ENCODE measurements at places on chromosomes 7 and 10.

- DNase-seq = peak; percentile 77
Observed at GRCh38 chr7:150974468-150975391, 3.4 kb downstream of the KCNH2 start.

GRCh38 chr7:102313997-102314780, 27.5 kb downstream of the SH2B2 start:
- DNase-seq = no peak

GRCh38 chr10:66717231-66717981, 208.4 kb upstream of the LRRTM3 start:
- DNase-seq = no peak

DNA sequence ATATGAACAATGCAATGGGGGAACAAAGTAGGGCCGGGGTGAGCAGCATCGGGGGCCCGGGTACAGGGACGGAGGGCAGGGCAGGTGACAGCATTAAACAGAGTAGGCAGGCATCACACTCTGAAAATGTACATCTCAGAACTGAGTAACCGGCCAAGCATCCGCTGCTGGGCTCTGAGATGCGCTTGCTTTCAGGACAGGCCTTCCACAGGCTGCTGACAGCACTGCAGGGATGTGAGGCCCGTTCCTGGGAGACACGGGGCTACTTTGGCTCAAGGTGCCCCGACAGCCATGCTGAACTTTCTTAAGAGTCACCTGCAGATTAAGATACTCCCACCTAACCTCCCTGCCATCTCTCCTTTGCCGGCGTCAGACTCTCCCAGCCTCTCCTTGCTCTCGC, 64.3 kb upstream of the FGFR2 start:
- no peak for DNase-seq

DNA sequence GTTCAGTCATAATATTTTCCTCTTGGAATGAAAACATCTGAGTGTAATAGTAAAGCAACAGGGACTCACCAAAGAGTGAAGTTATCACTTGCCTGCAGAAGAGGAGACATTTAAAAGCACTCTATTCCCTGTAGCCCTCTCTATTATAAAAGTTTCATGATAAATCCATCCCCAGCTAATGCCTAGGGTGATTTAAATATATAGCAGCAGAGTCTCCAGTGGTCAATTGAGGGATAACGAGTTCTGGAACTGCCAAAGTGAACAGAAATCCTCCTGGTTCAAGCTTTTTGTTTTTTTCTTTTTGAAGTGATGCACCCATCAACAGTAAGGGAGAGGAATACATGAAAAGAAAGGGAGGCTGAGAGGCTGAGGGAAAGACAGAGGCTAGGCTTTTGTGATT, 87.3 kb downstream of the EVX1 start:
- DNase-seq = no peak

DNA sequence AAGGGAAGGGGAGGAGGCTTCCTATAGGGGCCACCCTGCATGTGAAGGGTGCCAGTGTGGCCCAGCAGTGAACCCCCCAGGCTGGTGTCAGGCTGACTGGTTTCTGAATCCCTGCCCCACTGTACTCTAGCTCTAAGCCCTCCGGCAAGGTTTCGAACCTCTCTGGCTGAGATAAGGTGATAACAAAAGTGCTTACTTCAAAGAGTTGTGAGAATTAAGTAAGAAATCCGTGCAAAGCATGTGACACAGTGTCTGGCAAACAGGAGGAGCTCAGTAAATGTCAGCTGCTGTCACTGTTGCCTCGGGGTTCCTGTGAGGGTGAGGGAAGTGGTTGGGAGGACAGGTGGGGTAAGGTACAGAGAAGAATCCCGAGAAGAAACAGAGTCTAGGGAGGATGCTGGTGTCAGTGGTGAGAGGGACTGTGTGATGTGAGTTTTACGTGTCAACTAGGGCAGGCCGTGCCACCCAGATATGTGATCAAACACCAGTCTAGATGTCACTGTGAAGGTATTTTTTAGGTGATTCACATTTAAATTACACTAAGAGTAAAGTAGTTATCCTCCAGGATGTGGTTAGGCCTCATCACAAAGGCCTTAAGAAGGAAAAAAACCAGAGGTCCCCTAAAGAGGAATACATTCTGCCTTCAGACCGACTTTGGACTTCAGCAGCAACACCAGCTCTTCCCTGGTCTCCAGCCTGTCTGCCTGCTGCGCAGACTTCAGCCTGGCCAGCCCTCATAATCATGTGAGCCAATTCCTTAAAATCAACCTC, 64.4 kb downstream of the BPGM start:
- peak; percentile 31 for DNase-seq

DNA sequence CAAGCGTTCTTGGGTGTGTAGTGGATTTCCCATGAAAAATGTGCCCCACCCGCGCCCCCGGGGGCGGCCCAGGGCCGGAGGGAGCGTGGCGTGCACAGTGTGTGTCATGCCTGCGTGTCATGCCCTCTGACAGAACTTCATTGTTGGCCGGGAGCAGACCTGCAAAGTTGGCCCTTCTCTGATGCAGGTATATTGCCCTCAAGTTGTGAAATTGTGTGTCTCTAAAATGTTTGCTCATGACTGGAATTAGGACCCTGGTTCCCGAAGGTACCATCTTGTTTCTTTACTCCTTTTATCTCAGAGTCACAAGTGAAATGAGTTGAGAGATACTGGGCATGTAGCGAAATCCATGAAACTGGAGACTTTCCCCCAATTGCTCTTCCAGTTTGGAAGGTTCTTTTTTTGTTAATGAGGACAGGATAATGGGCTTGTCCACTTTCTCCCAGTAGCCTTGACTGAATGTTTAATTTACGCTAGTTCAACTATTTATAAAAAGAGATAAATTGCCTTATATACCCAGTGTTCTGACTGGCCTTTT, 26.2 kb downstream of the ADK start:
- DNase-seq = no peak

DNA sequence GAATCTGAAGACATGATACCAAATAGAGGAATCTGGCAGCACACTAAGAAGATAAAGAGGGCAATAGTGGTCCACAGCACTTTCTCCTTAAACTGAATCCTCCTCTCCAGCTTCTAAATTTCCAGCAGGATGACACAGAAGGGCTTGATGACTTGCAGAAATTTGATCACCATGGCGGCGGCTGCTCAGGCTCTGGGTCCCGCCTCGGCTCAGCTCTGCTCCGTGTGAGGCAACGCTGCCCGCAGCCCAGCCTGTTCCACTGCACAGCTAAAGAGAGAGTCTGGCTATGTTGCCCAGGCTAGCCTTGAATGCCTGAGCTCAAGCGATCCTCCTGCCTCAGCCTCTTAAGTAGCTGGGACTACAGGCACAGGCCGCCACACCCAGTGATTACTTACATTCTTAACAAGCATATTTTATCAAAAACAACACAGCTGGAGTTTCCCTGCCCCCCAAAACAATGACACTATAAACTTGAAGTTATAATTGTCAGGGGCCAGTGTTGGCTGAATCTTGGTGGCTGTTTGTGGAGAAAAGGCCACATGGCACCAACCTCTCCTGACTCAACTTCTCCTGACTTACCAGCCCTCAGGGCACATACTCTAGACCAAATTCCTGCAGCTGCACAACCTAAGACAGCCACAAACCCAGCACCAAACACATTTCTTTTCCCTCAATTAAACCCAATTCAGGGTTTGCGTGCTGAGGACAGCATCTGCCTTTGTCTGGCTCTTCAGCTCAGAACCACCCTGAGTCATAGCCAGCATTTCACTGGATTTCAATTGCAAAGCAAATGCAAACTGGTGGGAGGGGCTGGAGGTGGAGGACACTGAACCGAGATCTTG, 11.6 kb upstream of the TNPO3 start:
- DNase-seq = no peak

DNA sequence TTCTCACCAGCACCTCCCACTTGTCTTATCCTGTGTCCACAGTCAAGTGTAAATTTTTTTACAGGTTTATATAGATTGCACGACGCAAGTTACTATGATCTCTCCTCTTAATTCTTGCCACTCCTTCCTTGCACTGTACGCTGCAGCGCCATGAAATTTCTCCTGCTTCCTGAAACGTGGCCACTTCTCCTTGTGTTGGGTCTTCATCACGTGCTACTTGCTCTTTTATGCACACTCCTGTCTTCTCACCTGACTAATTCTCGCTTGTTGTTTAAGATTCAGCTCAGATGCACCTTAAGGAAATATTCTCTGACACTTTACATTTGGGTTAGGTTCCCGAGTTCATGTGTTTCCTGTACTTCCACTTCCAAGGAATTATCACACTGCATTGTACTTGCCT, 76.5 kb upstream of the ODAD2 start:
- DNase-seq = no peak

GRCh38 chr7:128947854-128948253, 10.1 kb downstream of the IRF5 start:
- DNase-seq = no peak

DNA sequence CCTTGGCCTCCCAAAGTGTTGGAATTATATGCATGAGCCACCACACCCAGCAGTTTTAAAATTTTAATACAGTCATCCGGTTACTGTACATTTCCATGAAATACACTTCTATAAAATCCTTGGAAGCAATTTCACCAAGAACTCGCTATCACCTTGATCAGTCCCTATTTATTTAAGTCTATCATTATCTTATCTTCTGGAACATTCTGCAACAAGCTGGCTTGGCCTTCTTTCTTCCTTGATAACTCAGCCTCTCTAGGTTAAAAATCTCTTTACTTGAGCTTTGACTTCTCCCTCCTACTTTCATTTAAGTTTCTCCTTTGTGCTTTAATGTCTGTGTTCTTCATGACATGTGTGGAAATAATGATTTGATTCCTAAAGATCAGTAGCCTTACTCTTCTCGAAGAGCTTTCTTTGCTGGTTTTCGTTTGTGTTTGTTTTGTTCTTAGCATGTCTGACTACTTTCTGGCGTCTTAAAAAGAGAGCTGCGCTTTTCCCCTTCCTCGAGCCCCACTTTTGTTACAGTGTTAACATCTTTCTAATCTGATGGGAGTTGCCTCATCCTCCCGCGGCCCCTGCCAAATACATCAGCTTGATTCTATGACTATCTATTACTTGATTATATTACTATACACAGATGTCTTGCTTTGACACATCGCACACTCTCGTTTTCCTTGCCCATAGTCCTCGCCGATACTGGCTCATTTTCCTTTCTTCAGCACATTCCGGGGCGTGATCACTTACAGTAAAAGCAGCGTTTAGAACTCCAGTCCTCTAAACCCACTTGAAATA, 11.1 kb upstream of the CALML5 start:
- no peak for DNase-seq

DNA sequence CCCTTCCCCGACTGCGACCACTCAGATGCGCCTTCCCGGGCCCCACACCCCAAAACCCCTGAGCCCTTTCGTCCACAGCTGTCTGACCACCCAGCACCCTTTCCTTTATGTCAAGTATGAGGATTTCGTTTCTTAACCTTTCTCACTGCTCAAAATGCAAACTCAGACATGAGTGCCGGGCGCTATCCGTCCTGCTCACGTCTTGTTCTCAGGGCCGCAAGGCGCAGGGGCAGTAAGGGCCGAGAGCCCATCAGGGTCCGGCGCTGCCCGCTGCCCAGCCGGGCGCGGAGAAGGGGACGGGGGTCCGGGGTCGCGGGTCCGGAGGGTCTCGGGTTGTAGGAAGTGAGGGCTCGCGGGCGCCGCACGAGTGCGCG, 670 bp upstream of the RBM33 start:
- no peak for DNase-seq

GRCh38 chr10:31782701-31783100, 145.9 kb downstream of the ARHGAP12 start:
- no peak for DNase-seq

DNA sequence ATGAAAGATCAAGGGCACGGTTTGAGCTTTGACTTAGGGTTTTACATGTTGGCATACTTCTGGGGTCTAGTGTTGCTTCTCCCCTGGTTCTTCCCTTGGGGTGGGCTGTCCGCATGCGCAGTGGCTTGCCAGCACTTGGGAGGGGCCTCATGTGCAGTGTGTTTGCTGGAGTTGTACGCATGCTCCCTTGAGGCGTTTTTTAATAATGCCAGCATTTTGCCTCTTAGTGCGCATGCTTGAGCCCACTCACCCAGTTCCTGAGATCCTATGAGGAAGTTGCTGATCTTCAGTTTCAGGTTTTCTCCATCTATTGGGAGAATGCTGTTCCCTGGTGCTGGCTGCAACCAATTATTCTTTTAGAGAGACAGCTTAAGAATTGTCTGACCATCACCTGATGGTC, 113.4 kb upstream of the GPR141 start:
- DNase-seq = no peak

DNA sequence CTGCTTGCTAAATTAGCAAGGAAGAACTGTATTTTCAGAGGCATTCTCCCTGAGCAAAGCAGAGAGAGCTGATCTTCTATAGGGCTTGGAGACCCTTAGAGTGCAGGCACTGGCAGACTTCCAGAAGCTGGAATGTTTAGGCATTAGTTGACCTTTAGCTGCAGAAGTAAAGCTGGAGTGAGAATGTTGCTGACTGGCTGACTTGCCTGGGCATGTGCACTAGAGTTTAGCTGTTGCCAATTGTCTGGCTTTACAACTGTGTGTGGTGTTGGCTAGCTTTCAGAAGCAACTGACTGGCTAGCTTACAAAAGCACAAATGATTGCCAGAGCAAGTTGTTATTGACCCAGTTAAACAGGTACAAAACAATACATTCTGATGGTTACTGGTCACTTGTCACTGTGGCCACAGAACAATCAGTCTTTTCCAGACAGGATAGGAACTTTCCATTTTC, 25.1 kb downstream of the FAM13C start:
- DNase-seq = no peak

GRCh38 chr10:114575417-114576131, 82.5 kb downstream of the ABLIM1 start:
- DNase-seq = no peak

- no peak for DNase-seq
Observed at GRCh38 chr10:118522791-118523498, 72.5 kb downstream of the PRLHR start.

- peak; percentile 83 for DNase-seq
Observed at GRCh38 chr10:96129387-96130325, at the start of gene ZNF518A. Gene ZNF518A, plus strand, starts transcription at chr10:96130297. Its CDS starts 26,026 bp downstream, at chr10:96156323.

DNA sequence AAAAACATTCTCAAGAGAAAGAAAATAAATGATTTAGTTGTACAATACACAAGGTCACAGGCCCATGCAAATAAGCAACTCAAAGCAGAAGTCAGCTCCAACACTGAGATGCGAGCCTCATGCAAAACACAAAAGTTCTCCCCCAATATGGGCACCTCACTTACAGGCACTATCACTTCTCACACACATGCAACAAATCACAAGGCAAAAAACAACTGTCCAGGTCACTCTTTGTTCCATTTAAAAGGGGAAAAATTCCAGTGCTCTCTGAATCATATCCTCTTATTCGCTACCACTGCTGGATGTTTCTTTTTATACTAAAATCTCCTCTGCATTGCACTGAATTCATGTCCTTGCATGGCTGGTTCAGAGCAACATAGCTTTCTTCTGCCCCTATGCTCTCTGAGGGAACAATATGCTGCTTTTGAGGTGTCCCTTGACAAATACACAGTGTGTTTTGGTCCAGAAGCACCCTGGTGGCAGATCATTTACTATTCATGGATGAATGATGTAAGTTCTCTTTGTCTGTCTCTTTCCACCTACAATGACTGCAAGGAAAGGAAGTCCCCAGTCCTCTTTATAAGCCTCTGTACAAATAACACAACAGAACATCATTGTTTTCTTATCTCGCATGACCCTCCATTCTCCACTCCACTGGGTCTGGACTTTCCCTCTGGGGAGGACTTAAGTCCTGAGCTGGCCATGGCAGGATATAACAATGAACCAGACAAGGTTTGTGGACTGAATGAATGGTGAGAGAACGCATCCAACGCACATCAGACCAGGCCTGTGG, 85.4 kb upstream of the GSDME start:
- no peak for DNase-seq
